ENCODE measurements at places on chromosomes 5 and 9.
A peak's percentile ranks its signal among the peaks of the same experiment; 100 is the strongest.

DNA sequence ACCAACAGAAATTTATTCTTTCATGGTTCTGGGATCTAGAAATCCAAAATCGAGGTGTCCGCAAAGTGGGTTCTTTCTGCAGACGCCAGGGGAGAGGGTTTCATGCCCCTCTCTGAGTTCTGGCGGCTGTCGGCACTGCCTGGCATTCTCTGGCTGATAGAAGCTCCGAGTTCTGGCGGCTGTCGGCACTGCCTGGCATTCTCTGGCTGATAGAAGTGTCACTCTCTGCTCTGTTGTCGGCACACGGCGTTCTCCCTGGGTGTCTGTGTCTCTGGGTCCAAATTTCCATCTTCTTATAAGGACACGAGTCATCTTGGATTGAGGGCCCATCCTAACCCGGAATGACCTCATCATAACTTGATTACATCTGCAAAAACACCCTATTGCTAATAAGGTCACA, 7.6 kb downstream of the GFI1B start:
- DNase-seq: no peak

DNA sequence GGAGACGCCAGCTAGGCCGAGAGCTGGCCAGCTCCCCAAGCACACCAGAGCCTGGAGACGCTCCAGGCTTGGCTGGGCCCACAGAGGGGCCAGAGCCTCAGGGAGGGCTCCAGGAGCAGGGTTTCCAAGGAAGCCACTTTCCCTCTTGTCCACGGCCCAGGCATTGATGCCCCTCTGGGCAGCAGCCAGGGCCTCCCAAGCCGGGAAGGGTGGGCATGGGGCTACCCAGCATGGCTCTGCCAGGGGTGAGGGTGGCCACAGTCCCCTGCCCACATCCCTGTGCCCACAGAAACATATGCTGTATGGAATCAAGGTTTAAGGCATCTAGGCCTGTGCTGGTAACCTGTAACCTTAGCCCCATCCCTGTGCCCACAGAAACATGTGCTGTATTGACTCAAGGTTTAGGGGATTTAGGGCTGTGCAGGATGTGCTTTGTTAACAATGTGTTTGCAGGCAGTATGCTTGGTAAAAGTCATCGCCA, 1.5 kb upstream of the DPP7 start:
- DNase-seq: no peak

DNA sequence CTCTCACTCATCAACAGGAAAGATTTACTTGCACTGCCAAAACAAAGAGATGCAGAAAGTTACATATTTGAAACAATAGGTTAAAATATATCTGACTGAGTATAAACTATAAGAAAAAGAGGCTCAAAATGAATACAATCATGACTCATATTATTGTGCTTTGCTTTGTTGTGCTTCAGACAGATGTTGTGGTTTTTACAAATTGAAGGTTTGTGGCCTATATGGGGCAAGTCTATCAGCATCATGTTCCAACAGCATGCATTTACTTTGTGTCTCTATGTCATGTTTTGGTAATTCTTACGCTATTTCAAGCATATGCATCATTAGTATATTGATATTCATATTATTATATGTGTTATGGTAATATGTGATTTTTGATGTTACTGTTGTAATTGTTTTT, 330.0 kb downstream of the PRR16 start:
- DNase-seq: no peak

DNA sequence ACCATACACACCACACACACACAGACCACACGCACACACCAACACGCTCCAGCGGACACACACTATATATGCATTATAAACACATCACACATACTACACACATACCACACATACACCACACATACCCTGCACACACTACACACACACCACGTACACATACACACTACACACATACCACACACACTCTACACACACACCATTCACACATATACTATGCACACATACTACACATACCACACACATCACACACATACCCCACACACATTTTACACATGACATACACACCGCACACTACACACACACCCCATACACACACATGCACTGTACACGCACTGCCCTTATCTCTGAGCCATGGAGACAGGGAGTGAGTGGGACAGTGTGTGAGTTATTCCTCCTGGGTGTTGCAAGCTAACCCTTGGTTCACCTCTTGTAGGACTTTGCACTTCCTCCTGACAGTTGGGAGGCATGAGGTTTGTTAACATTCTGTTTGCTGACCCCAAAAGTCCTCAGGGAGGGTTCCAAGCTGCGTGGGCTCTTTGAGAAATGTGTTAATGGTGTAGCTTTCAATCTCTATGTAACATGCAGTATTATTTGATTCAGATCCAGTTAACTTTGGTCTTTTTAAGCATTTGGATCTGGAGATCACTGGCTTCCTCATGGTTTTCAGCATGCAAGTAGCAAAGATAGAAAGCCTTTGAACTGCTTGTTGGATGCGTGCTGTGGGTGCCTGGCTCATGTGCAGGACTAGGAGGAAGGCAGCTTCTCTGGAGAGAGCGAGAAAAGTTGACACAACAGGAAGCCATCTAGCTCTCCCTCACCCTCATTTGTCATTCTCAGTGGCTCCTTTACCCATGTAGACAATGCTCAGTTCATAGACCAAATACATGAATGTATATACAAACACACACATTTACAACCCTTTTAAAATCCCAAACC, 13.7 kb downstream of the IL31RA start:
- no peak for DNase-seq

DNA sequence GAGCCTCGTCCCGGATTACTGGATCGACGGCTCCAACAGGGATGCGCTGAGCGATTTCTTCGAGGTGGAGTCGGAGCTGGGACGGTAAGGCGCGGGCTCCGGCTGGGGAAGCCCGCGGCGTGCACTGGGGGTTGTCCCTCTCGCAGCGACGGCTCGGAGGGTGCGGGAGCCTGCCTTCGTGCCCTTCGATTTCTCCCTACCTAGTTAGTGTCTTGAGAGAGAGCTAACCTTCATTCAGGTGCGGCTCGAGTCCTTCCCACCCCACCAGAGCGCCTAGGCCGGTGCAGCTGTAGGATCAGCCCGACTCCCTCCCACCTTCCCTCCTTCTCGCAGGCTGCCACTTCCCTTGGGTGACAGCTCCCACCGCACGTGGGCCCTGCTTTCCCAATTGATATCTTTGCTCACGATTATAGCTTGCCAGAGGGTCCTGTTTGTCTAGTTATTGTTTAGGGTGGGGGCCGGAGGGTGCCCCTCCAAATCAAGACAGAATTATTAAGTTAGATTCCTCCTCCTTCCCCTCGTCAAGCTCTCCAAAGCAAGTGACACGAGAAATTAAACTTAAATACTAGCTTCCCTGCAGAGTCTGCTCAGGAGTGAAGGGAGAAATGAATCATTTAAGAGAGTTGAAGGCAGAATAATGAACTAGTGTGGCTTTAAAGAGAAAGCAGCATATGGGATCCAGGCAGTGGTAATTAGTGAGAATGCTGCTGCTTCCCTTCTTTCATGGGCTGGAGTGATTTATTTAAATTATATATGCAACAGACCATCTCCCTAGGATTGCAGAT, 569 bp downstream of the CAMK4 start:
- no peak for DNase-seq

DNA sequence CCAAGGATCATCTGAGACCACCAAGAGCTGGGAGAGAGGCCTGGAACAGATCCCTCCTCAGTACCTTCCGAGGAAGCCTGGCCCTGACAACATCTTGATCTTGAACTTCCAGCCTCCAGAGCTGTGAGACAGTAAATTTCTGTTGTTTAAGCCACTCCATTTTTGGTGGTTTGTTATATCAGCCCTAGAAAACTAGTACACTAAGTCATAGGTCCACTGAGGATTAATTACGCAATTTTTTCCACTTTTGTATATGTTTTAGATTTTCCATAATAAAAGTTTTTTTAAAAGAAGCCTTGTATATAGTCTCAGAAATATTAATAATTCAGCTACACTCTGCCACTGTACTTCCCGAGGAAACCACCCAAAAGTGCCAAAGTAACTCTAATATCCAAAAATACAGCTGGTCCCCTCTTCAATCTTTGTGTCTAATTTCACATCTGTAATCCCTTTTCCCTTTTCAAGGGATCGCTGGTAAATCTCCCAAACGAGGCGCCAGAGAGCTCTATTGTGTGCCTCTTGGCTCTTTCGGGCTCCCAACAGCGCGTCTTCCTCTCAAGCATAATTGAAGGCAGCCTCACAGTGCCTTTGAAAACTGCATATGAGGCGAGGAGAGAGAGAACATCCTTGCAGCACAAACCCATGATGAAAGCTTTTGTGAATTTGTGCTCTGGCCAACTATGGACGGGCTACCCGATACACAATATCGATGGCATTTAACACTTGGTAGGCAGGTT, 32.7 kb downstream of the PRUNE2 start:
- DNase-seq: no peak

DNA sequence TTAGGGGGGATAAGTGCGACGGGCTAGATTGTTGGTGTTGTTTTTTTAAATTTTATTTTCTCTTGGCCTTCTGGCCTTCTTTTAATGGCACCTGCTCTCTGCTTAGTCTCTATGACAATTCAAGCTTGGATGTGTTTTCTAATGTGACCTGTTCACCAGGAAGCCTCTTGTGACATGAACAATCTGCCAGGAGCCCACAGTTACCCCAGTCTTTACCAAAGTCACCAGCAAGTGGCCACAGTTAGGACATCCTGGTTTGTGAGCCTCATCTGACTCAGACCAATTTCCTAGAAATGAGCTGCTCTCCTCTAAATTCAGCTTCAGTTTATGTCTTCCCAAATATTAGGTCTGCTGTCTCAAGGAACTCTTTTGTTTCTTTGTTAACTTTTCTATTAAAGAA, 135.8 kb downstream of the TLE4 start:
- DNase-seq: no peak

- DNase-seq: no peak
Measured at GRCh38 chr9:107838766-107839165, 349.2 kb upstream of the KLF4 start.

- peak; percentile 49 for DNase-seq
Measured at GRCh38 chr5:59813761-59814536, 79.6 kb downstream of the PDE4D start.

- DNase-seq: no peak
Measured at GRCh38 chr9:131888923-131889322, 149.0 kb upstream of the RAPGEF1 start.

- no peak for DNase-seq
Measured at GRCh38 chr9:37144762-37145161, 24.4 kb downstream of the ZCCHC7 start.

DNA sequence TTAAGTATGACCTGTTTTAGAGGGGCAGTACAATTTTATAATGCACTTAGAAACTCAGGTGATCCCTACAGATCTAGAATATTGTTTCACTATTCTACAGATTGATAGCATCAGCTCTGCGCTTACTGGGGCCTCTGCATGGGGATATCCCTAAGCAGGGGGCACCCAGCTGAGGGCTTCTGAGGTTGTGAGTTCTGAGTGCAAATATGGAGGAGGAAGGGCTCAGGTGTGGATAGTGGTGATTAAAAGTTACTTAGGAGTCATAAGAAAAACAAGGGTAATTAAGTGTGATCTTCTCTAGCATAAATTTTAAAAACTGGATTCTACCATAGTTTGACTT, 274.4 kb downstream of the EFNA5 start:
- DNase-seq: no peak

- DNase-seq: no peak
Measured at GRCh38 chr9:5453673-5454072, 3.3 kb downstream of the CD274 start.

DNA sequence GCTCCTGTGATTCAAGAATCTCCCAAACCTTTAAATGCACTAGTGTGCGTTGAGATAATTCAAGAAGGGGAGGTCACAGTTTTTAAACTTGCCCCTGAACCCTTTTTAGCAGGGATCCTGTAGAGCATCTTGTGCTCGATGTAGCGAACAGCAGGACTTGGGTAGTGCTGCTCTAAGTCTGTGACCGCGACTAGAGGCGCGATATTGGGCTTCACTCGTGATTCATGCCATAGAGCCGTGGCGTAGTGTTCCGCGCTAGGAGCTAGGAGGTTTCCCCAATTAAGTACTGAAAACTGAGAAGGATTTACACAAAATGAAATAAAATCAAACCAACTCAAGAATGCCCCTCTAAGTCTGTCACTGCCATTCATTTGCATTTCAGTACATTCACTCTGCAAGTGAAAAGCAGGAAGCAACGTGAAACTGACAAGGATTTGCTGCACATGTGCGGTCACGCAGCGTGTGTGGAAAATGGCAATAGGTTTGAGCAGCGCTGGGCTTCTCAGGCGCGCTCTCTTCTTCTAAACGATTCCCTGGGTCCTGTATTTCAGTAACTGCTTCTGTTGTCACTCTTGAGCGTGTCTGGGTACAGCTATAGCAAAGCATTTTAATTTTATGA, 1135.9 kb upstream of the WWC1 start:
- DNase-seq: no peak

GRCh38 chr5:140185409-140185808, 10.4 kb downstream of the CYSTM1 start:
- no peak for DNase-seq

GRCh38 chr9:86795823-86796553, 151.3 kb downstream of the GAS1 start:
- no peak for DNase-seq

GRCh38 chr9:85530721-85531120, 211.0 kb downstream of the AGTPBP1 start:
- no peak for DNase-seq

GRCh38 chr5:69368458-69369339, 621 bp downstream of the AK6 start:
- DNase-seq: no peak

DNA sequence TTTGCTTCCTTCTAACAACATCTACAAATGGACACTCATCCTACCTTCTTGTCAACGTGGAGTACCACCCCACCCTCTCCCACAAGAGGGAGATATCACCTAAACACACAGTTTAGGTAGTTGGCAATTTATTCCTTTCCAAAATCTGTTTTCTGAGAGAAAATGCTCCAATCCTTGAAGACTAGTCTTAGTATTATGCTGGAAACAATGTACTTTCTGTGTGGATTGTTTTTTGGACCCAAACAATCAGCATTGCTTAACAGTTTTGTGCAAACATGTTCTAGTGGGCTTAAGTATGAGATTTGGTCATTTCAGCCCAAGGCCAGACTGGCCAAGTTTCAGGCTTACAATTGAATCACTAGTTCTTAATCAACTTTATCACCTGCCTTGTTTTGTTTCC, 359.1 kb downstream of the ARHGEF28 start:
- DNase-seq: no peak

Data from GDM1 (cell line).